ENCODE measurements at places on chromosomes 6 and 20.

DNA sequence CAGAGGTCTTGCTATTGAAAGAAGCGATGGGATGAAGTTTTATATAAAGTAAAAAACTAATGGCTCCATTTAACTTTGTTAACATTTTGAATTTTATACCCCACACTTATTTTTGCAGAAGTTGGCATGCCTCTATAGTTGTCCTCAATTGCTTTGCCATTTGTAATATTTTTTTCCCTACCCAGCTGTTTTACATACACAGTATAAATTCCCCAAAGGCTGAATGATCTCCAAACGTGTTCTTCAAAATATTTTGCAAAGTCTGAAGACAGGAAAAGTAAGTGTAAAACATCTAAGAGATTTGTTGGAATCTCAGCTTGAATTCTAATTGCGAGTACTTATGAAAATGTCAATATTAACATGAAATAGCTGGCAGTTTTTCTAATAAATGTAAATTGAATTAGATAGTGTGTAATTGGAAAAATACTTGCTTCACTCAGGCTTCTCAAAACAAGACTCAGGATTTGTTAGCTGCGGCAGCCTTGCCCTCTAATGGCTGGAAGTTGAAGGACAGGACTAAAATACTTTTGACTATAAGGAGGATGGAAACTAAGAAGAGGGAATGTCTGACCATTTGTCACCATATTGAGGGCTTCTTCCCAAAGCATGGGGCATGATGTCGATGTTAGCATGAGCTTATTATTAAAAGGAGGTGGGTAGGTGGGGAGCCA, 226.8 kb downstream of the UST start:
- DNase-seq: peak; percentile 34

DNA sequence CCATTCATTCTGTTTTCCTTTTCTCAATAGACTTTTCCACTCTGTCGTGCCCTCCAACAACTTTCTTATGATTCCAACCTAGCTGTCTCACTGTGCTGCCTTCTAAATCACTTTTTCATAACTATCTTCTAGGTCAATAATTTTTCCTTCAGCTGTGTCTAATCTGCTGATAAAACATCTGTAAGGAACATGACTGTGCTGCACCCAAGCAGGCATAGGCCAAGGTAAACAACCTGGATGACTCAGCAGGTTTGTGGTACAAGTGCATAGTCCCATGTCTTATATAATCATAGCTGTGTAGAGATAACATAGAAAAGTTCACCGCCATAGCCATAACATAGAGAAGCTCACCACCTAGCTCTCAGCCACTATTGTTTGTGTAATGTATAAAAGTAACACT, 332.3 kb downstream of the PLCB1 start:
- no peak for DNase-seq

- DNase-seq: no peak
These were observed 4.3 kb downstream of the MTG2 start for GRCh38 chr20:62186887-62187866.

GRCh38 chr6:70797625-70798024, 129.9 kb downstream of the SMAP1 start:
- no peak for DNase-seq

GRCh38 chr20:49672096-49672664, 41.5 kb downstream of the B4GALT5 start:
- DNase-seq: peak; percentile 78

- DNase-seq: no peak
These were observed 34.5 kb downstream of the MDGA1 start for GRCh38 chr6:37663019-37663810.

- no peak for DNase-seq
These were observed 1077.6 kb upstream of the MAP3K7 start for GRCh38 chr6:91664327-91664959.

GRCh38 chr6:80440496-80441115, 334.1 kb downstream of the BCKDHB start:
- DNase-seq: no peak

DNA sequence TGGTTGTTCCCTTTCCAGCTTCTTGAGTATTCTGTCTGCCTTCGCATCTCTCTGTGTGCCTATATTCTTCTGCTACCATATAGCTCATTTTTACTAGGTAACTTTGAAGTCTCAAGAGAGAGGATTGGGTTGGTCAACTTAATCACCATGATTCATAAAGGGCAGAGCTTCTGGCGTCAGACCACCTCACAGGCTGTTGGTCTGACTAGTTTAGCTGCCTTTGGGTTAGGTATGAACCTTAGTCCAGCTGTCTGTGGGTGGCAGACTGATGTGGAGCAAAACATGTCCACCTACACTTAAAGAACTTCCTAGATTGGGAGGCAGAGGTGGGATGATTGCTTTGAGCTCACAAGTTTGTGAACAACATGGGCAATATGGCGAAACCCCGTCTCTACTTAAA, 192.2 kb upstream of the SGK1 start:
- DNase-seq: no peak

- DNase-seq: peak; percentile 6
These were observed 10.0 kb downstream of the HINT3 start for GRCh38 chr6:125966569-125966968.

DNA sequence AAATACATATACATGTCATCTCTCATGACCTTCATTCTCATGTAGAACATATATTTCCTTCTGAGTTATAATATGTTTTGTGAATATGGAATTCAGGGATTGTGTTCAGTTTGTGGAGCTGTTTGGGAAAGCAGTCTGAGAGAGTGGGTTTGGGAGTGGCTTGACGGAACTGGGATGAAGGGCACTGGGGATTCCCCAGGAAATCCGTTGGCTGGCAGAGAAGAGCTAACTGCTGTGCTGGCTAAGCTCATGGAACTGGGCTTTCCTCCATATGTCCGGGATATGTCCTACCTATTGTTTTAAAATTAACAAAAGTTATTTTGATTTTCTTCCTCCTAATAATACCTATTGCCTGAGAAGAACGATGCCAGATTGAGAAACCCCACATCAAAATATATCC, 359.5 kb upstream of the FLRT3 start:
- DNase-seq: no peak

DNA sequence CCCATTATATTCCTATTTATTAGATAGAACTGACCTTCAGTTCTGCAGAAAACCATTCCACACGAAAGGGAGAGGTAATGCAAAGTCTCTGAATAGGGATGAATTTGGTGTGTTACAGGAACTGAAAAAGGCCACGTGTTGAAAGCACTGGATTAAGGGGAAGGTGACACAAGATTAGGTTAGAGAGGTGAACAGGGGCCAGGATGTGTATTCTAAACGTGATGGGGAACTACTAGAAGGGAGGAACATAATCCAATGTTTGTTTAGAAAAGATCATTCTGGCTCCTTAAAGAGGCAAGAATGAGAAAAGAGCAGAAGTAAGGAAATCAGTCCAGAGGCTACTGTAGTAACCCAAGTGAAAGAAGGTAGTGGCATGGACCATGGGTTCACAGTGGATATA, 6.3 kb upstream of the ZKSCAN8 start:
- DNase-seq: no peak

- DNase-seq: no peak
These were observed 31.4 kb downstream of the NFATC2 start for GRCh38 chr20:51510936-51511605.

- no peak for DNase-seq
These were observed 4.9 kb downstream of the XPO5 start for GRCh38 chr6:43570876-43571441.

DNA sequence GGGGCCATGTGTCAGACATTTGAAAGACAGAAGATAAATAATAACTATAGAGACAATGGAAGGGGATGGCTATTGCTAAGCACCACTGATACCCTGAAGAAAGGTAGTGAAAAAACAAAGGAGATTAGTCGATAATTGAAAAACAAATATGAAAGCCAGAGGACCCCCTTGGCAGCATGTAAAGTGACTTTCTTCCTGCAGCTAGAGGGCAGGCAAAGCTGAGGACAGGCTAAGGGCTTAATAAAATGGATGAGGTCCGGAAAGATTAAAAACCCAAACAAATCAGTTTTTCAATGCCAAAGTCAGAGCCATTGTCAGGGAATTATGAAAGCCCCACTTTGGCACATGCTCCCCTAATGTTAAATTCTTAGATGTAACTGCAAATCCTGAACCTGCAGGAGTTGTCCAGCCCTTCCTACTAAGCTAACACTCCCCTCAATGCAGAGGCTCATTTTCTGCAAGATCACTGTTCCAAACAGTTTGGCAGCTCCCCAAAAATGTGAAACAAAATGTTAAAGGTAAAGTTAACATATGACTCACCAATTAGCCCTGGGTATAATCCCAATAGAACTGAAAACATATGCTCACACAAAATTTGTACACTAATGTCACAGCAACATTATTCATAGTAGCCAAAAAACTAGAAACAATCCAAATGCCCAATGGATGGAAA, 1177.9 kb downstream of the GRIK2 start:
- DNase-seq: no peak

GRCh38 chr20:1415667-1416468, 23.0 kb upstream of the FKBP1A start:
- no peak for DNase-seq

- DNase-seq: no peak
These were observed 59.9 kb downstream of the CYP39A1 start for GRCh38 chr6:46592740-46593139.

DNA sequence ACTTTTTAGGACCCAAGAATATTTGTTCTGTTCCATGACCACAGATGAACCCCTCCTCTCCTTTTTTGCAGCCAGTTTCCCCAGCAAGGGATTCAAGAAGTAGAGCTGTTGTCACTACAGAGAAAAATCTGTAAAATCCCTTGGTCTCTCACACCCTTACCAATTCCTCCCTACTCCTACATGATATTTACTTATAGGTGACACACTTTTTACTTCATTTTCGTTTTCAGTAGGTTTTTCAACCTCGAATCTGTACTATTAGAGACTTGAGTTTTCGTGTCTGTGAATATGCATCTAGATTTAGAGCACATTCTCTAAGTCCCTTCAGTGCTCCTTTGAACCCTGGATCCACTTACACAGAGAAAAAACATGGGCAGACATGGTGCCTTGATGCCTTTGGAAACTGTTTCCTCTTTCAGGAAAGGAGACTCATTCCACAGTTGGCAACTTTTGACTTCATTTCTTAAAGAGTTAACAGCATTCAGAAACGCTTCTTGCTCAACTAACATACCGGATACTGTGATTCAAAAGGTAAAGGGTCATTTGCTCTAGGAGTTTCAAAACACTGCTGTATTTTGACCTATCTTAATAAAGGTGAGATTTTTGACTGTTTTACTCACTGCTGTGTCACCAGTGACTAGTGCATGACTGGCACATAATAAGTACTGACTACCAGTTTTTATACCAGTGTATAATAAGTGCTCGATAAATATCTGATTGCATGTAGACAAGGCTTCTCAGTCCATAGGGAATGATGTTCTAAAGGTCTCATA, 50.6 kb downstream of the LAMA4 start:
- DNase-seq: no peak

- DNase-seq: no peak
These were observed 35.6 kb upstream of the SDHAF4 start for GRCh38 chr6:70531133-70531532.

DNA sequence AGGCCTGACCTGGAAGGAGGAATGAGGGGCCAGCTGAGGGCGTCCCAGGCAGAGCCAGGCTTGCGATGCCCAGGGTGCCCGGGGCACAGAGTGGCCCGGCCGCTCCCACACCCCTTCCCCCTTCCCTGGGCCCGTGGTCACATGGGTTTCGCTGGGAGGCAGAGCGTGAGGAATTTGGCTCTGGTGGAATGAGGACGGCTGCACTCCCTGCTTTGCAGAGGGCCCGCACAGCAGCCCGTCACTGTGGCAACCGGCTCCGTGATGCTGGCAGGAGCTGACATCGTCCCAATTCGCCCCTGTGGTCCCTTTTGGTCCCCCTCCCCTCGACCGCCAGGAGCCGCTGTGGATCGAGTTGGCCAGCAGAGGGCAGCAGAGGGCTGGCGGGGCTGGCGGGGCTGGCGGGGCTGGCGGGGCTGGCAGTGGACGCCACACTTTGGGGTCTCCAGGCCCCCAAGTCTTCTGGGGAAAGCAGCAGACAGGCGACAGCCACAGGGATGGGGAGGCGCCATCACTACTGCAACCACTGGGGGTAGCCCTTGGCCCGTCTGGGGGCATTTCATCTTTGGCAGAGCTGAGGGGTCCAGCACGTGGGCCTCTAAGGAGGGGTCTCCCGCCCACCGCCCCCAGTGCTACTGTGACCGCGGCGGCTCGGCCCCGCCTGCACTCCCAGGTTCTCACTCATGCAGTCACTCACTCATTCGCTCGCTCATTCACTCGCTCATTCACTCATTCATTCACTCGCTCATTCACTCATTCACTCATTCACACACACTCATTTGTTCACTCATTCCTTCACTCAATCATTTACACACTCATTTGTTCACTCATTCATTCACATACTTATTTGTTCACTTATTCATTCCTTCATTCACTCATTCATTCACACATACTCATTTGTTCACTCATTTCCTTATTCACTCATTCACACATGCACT, 49.7 kb upstream of the BHLHE23 start:
- DNase-seq: peak; percentile 47

- DNase-seq: no peak
These were observed 622 bp downstream of the SS18L1 start for GRCh38 chr20:62143957-62144825.

- no peak for DNase-seq
These were observed 140.1 kb downstream of the REV3L start for GRCh38 chr6:111342913-111343312.

- no peak for DNase-seq
These were observed 92.6 kb upstream of the CLDN20 start for GRCh38 chr6:155171109-155171746.

GRCh38 chr6:66226109-66226508, 519.1 kb upstream of the EYS start:
- DNase-seq: peak; percentile 2

DNA sequence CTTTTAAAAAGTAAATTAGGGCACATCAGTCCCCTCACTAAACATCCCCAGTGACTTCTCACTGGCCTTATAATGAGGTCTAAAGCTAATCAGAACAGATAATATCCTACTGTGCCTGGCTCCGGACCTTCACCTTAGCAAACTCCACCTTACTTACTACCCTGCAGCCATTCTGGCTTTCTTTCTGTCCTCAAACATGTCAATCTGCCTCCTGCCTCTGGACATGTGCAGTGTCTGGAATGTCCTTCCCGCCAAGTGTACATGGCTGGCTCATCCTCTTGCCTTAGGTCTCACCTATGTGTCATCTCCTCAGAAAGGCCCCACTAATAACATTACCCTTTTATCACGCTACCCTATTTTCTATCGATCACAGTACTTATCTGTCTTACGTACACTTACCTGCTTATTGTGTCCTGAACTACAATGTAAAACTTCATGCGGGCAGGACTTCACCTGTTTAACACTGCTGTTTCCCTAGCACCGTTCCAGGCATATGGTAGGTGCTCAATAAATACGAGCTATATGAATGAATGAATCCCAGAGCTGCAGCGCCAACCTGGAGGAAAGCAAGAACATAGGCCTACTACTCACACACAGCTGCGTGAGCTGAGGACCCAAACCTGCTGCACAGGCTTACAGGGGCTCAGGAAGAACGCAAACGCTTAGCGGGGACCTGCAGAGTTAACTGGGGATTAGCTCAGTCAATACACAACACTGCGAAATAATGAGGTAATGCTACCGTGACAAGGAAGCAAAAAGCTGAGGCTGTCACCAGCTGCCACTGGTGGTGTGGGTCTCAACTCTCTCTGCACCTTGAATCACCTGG, 991 bp downstream of the UQCC2 start:
- peak; percentile 74 for DNase-seq

- no peak for DNase-seq
These were observed 425.9 kb upstream of the JARID2 start for GRCh38 chr6:14819840-14820420.

- no peak for DNase-seq
These were observed 3.3 kb downstream of the MAPRE1 start for GRCh38 chr20:32823078-32823477.

Data from NCI-H524 (cell line).